ENCODE measurements at places on chromosomes 11 and 22.
A peak's percentile ranks its signal among the peaks of the same experiment; 100 is the strongest.

GRCh38 chr11:75891947-75892739 is 77.1 kb downstream of the UVRAG start:
- DNase-seq = no peak

- DNase-seq = no peak
Observed at GRCh38 chr11:19379465-19379864, 138.7 kb upstream of the E2F8 start.

GRCh38 chr11:68649851-68650555 is 34.3 kb upstream of the GAL start:
- DNase-seq = no peak

DNA sequence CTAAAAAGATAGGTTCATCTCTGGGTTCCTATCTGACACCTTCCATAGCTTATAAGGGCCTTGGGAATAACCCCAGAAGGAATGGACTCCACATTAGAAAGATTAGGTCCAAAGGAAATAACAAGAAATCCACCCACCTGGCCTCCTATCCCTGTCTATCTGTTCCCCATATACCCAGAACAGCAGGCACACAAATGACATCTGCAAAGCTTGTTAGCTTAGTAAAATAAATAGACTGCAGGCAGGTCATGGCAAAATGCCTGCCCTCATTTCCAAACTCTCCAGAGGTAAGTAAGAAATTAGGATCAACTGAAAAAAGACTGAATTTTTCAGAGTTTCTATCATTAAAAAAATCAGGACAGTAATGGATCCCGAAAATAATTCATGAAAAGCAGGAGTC is 489.5 kb downstream of the DLG2 start:
- no peak for DNase-seq

- no peak for DNase-seq
Observed at GRCh38 chr22:48057116-48057835, 1294.8 kb downstream of the TBC1D22A start.

DNA sequence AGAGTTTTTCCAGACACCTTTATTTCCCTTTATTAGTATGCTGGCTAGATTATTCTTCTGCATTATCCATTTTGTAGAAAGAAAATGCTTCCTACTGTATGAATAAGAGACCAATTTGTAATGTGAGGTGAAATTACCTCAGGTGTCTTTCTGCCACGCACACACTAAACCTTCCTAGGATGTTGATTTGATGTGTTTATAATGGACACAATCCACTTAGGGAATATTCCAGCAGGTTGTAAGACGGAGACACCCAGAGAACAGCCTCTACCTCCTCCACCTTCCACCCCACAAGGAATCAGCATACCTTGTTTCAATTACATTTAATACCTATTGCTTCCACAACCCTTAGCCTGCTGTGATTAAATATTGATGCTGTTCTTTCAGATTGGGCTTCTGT is 379.1 kb upstream of the KIRREL3 start:
- no peak for DNase-seq

DNA sequence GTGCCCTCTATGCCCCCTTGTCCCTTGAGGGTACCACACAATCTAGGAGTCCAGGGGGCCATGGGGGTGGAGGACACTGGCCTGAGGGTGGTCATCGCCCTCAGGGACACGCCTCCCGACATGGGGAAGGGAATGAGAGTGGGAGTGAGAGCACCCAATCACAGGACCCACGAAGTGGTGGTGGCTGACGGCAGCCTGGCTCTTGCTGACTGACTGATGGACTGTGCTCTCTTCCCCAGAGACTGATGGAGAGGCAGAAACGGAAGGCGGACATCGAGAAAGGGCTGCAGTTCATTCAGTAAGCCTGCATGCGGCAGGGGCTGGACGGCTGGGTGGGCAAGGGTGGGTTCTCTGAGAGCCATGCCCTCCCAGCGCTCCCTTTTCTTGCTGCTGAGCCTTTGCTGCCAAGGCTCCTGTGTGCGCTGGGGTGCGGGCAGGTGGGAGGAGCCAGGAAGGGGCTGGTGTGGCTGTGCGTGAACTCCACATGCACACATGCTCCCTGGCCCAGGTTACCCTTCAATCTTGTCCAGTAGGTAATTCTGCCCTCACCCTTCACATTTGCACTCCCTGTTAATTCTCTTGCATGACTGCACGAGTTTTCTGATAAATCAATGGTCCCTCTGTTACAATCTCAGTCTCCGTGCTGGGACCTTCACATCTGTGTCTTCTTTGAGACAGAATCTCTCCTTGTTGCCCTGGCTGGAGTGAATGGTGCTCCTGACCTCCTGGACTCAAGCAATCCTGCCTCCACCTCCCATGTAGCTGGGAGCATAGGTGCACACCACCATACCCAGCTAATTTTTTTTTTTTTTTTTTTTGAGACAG is 19.3 kb downstream of the ZC3H7B start:
- no peak for DNase-seq

DNA sequence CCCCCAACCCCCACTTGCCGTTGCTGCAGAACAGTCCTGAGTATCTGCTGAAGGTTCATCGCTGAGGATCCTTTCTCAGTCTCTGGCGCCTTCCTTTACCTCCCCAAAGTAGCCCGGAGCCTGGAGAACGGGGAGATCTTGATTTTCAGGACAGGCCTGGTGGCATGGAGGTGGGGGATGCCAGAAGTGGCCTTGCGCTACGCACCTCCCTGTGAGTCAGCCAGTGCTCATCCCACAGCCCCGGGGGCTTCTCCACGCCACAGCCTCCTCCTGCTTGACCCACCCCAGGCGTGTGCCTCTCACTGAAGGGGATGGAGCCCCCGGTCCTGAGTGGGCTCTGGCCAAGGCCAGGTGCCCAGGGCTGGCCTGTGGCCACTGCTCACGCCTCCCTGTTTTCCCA is 339.6 kb downstream of the TBC1D22A start:
- no peak for DNase-seq

DNA sequence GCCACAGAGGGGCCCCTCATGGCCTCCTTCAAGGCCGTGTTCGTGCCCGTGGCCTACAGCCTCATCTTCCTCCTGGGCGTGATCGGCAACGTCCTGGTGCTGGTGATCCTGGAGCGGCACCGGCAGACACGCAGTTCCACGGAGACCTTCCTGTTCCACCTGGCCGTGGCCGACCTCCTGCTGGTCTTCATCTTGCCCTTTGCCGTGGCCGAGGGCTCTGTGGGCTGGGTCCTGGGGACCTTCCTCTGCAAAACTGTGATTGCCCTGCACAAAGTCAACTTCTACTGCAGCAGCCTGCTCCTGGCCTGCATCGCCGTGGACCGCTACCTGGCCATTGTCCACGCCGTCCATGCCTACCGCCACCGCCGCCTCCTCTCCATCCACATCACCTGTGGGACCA is 10.0 kb downstream of the CXCR5 start:
- no peak for DNase-seq

GRCh38 chr11:58578136-58578634 is 678 bp upstream of the ZFP91 start:
- DNase-seq = peak; percentile 97

- no peak for DNase-seq
Observed at GRCh38 chr11:132139181-132139580, 768.8 kb downstream of the NTM start.

- no peak for DNase-seq
Observed at GRCh38 chr22:22045571-22046335, 63.2 kb upstream of the TOP3B start.

DNA sequence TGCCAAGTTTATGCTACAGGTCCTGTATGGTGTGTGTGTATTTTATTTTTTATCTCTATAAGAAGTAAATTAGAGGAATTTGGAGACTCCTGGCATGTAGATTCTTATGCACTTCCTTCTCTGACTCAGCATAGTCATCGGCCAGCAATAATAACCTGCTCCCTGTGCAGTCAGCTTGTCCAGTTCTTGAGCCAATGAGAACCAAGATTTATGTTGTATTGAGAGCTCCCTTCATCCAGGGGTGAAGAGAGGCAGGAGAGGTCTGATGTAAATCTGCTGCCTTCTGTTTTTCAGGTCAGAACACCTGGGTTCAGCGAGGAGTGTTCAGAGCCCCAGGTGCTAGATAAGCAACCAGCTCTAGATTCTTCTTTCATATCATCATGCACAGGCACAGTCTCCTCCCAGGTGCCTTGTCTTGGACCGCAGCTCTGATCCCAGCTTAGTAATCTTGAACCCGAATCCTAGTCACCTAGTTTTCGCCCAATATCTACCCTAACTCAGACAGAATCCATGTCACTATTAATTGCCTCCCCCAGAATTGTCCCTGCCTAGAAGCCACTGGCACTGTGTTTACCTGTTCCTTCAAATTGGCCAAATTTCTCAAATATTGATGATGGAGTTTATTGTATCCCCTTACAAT is 328.2 kb upstream of the NCAM1 start:
- no peak for DNase-seq

DNA sequence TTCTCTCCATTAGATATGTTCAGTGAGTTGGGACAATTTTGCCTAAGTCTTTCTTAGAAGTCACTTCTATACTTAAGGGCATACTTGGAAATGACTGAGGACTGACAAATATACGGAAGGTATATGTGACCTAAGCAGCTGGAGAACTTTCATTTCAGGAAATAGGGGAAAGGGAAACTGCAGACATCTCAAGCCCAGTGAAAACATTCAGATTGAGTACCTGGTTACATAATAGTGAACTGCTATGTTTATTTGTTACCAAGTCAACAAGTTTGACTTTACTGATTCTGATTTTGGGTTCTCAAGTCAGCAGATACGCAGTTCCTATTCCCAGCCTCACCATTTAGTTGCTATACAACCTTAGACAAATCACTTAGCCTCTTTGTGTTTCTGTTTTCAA is 1173.9 kb downstream of the LRRC4C start:
- no peak for DNase-seq

GRCh38 chr11:71441251-71441650 is 6.9 kb downstream of the DHCR7 start:
- DNase-seq = no peak

DNA sequence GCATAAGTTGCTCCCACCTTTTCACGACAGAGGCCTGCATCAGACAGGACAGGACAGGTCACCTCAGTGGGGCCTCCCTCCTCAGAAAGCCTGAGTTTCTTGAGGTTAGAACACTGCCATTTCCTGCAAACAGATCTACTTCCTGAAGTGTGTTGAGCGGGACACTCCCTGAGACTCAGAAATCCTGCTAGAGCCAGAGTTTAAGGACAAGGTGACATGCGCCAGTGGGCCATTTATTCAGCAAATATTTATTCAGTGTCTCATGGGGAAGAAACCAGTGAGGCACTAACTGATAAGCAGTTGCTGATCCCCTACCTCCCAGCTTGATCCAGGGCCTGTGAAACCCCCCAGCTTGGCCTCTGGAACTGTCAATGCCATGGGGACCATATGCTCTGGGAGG is 454.6 kb downstream of the SOX6 start:
- no peak for DNase-seq

- DNase-seq = no peak
Observed at GRCh38 chr11:65857500-65857852, 504 bp downstream of the CFL1 start.

DNA sequence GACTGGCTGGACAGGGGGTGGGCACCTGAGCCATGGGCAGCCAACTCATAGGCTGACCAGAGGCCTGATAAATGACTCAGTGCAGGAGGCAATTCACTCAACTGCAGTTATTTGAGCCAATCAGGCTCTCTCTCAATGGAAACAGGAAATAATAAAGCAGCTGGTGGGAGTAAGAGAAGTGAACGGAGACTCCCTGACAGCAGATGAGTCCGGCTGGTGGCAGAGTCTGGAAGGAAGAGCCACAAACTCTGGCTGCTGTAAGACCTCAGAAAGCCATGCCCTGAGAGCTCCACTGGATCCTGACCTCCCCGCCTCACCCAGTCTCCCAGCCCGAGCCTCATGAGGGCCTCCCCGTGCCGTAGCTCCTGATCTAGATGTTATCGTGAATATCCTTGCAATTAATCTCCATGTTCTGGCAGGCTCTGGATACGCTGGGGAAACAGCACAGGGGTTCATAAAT is 69.8 kb downstream of the TRIM29 start:
- peak; percentile 26 for DNase-seq

DNA sequence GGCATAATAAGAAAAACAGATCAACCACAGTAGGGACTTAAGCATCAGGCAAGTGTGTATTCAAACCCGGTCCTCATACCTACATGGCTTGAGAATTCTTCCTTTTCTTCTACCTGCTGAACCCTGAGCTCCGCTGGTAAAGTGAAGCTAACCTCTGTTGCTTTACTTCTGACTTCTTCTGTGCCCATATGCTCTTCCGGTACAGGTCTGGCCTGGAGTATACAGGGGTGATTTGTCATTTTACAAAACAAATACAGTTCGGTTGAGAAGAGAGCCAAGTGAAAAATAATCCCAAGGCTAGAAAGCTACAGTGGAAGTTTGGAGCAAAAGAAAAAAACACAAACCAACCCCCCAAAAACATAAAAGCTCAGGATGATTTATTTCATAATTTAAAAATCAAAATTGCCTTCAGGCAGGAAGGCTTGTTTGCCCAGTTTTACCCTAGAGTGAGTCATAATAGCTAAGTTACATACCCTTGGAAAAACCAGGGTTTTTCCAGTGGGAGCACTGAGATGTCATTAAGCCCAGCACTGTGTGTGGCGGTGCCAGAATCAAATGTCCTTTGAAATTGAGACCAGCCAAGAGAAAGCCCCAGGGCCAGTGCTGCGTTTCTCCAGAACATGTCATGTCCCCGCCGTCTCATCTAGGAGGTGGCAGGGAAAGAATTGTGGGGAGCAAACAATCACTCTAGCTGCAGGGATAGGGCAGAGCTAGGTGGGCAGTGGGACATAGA is 305.5 kb upstream of the ISX start:
- no peak for DNase-seq

- no peak for DNase-seq
Observed at GRCh38 chr22:33006955-33007318, 51.2 kb downstream of the SYN3 start.

DNA sequence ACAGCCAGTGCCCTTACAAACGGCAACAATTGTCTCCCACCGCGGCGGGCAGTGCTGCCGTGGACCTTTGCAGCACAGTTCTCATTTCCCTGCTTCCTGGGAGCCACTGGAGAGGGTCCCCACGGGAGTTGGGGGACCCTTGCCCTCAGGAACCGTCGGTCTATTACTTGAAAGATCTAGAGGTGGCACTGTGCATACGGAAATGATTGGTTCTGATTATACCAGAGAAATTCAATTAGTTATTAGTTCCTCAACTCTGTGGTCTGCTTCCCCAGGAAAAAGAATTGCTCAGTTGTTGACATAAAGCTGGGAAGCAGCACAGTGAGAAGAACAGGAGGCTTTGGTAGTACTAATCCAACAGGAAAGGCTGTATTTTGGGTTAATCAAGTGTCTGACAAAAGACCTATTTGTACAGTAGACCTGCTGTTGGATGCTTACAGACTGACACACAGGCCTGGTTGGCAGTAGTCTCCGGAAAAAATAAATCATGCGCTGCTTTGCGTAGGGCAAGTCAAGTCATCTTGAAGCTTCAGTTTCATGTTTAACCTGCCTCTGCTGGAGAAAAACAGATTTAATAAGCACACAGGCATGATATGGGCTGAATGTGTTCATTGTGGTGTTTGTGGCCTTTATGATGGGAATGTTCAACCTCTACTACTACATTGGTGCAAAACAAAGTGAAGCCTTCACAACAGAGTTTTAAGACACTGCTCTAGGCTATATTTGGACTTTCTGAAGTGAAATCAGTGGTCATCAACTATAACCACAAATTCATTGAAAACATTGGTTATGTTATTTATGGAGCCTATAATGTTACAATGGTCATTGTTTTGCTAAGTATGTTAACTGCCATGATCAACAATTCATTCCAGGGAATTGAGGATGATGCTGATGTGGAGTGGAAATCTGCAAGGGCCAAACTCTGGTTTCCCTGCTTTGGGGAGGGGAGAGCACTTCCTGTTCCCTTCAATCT is 54.6 kb upstream of the SC5D start:
- DNase-seq = peak; percentile 85

All from epithelial cell of prostate (primary cell).